Panc1 (cell line): ENCODE measurements at places on chromosomes 13 and 19.

DNA sequence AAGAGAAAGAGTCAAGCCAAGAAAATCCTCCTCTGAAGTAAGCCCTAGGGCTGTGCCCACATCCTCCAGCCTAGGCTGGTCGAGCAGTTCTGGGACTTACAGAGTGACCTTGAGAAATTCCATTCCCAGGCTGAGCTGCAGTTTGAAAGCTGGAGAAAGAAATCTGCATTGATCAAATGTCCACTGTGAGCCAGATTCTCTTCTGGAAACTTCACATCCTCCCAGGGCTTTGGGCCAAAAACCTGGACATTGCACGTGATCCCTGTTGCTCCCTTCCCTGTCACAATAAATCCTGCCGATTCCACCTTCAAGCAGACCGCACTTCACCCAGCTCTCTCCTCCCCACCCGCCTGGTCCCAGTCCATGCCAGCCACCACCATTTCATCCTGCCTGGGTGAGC, 15.7 kb downstream of the TMEM143 start:
- no peak for DNase-seq

- DNase-seq: no peak
Measured at GRCh38 chr13:83232626-83233025, 649.6 kb downstream of the SLITRK1 start.

DNA sequence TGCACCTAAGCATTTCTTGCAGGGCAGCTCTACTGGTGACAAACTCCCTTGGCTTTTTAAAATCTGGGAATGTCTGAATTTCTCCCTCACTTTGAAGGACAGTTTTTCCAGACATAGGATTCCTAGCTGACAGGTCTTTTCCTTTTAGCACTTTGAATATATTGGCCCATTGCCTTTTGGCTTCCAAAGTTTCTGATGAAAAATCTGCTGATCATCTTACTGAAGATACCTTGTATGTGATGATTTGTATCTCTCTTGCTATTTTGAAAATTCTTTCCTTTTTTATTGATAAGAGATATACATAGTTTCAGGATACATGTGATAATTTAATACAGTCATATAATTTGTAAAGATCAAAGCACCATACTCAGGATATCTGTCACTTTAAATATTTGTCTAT, 211.1 kb downstream of the ZIC5 start:
- DNase-seq: no peak

DNA sequence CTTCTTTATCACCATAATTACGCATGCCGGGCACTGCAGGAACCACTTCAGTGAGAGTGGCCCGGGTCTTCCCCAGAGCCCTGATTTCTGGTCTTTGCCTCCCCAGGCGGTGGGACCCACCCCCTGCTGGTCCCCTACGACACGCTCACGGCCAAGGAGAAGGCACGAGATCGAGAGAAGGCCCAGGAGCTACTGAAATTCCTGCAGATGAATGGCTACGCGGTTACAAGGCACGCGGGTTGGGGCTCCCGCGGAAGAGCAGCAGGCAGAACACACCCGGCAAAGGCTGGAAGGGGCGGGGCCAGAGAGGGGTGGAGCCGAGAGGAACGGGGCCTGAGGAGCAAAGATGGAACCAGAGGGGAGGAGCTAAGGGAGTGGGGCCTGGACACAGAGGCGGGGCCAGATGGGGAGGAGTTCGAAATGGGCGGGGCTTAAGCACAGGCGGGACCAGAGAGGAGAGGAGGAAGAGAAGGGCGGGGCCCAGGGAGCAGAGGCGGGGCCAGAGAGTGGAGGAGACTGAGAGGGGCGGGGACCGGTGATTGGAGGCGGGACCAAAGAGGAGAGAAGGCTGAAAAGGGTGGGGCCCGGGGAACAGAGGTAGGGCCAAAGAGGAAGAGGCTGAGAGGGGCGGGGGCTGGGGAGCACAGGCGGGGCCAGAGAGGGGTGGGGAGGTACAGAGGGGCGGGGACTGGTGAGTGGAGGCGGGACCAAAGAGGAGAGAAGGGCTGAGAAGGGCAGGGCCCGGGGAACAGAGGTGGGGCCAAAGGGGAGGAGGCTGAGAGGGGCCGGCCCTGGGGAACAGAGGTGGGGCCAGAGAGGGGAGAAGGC, 73.4 kb downstream of the RYR1 start:
- peak; percentile 100 for DNase-seq
